ENCODE measurements at places on chromosomes 1 and 21.

DNA sequence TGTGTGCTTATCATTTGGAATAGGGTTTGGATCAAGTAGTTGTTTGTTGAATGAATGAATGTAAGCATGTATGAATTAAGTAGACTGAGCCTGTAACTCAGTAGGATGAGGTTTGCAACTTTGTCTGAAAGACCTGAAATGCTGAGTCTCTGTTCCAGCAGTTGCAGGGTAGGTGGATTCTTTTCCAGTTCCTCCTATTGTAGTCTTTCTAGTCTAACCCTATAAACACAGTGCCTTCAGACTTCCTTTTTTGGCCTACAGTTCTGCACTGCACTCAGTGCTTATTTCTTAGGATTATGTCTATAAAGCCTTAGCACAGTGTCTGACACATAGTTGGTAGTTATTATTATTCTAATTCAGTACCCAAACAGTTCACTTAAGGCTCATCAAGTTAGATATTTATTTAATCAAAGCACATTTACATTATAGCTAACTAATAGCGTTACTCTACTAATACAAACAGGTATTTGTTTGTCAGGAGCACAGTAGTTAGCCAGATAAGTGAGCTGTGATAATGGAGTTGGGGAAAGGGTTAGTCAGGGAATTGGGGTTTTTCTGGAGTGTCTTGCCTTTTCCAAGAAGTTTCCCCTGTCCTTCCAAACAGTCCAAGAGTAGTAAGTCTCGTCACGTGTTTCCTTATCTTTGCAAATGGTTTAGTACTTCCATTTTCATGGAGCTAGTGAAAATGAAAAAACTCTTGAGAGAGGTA, 45.0 kb downstream of the ABCD3 start:
- no peak for DNase-seq

DNA sequence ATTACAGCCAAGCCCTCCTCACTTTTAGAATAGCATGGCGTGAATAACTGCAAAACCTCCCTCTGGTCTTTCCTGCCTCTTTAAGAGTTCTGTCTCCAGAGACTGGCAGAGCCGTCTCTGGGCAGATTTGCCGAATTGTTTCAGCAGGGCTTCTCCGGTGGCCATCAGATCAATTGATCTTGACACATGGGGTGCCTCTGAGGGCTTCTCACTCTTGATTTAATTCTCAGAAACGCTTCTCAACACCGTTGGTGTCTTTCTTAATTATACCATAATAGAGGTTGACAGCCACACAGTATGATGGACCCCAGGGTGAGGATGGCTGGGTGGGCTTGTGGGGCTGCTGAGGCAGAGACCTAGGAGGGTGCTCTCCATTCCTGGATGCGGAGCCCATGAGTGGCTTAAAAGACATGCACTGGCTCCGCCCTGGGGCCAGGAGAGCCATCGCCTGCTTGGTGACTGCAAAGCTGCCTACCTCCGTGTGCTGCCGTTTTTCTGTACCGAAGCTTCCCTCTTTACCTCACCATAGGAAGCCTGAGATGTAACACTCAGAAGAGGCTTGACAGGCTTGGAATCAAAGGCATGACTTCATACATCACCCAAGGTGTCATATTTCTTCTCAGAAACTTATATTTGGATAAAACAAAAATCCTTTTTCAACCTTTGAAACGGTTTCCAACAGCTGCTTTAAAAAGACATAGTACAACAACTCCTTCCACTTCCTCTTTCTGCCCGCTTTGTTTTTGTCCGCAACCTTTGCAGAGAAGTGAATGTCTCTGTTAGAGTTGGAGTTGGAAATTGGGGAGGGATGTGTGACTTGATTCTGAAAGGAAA, 82.9 kb downstream of the GALNT2 start:
- no peak for DNase-seq

- DNase-seq: no peak
Measured at GRCh38 chr1:21344098-21344749, 54.0 kb upstream of the ECE1 start.

- no peak for DNase-seq
Measured at GRCh38 chr1:10671090-10671489, 125.4 kb downstream of the CASZ1 start.

- DNase-seq: no peak
Measured at GRCh38 chr1:233994112-233994511, 89.6 kb downstream of the SLC35F3 start.

- DNase-seq: no peak
Measured at GRCh38 chr1:15863156-15863901, 15.8 kb downstream of the SPEN start.

GRCh38 chr1:62800825-62801306, 16.9 kb downstream of the ATG4C start:
- DNase-seq: no peak

DNA sequence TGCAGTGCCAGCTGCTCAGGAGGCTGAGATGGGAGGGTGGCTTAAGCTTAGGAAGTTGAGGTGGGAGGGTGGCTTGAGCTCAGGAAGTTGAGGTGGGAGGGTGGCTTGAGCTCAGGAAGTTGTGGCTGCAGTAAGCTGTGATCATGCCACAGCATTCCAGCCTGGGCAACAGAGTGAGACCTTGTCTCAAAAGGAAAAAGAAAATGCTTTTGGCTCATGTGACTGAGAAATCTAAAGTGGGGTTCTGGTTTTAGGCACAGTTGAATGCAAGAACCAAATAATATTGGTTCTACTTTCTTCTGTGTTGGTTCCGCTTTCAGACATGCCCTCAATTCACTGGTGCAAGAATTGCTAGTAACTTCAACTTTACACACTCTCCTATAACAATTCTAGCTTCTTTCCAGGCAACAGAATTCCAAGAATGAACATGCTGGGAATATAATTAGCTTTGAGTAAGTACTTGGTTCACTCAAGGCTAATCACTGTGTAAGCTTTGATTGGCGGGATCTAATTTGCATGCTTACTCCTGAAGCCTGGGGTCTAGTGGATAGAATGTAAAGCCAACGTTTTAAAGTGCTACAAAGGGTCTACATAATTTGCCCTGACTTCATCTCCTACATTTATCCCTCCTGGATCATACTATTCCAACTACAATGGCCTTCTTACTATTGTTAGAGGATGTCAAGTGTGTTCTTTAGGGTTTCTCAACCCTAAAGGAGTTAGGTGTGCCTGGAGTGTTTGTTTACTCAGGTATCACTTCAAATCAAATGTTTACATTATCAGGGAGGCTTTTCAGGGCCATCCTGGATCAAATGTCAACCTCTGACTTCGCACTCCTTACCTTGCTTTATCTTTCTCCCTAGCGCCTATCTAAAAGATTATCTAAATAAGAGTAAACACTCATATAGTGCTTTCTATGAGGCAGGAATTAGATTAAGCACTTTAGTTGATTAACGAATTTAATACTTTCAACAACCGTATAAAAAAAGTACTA, 115.1 kb downstream of the SLC16A1 start:
- no peak for DNase-seq

- no peak for DNase-seq
Measured at GRCh38 chr21:45821998-45822397, 159.6 kb upstream of the COL6A1 start.

Measured in RWPE2 (cell line).